ENCODE measurements at places on chromosomes 3 and 15.
A peak's percentile ranks its signal among the peaks of the same experiment; 100 is the strongest.

DNA sequence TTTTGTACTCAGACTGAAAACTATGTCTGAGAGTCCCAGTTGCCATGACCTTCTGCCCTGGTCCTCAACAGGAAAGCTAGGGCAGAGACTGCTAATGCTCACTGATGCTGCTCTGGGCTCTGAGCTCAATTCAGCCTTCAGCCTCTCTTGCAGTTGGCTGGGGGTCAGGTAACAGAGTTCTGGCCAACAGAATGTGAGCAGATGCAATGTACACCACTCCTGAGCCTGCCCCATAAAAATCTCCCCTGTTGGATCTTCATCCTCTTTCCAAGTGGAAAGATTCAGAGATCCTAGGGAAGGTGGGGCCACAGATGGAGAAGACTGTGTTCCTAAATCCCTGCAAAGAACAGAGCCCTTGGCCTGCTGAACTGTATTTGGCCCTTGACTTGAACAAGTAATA lies 87.8 kb downstream of the PDZRN3 start:
- no peak for DNase-seq

GRCh38 chr15:52496776-52497470 lies 31.8 kb downstream of the MYO5A start:
- DNase-seq, result no peak

GRCh38 chr15:101083336-101084045 lies 164.3 kb downstream of the LRRK1 start:
- no peak for DNase-seq

DNA sequence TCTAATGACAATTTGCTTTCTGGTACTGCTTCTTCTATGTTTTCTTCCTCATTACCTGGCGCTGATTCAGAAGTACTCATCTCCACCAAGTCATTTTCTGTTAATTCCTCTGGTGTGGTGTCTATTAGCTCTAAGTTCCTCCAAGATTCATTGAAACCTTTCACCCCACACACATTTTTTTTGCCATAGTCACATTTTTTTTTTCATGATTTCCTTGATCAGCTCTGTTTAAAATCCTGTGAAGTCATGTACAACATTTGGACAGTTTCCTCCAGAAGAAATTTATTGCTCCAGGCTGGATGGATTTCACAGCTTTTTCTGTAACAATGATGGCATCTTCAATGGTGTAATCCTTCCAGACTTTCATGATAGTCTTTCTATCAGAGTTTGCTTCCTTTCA lies 243.2 kb upstream of the VEPH1 start:
- peak; percentile 73 for DNase-seq

DNA sequence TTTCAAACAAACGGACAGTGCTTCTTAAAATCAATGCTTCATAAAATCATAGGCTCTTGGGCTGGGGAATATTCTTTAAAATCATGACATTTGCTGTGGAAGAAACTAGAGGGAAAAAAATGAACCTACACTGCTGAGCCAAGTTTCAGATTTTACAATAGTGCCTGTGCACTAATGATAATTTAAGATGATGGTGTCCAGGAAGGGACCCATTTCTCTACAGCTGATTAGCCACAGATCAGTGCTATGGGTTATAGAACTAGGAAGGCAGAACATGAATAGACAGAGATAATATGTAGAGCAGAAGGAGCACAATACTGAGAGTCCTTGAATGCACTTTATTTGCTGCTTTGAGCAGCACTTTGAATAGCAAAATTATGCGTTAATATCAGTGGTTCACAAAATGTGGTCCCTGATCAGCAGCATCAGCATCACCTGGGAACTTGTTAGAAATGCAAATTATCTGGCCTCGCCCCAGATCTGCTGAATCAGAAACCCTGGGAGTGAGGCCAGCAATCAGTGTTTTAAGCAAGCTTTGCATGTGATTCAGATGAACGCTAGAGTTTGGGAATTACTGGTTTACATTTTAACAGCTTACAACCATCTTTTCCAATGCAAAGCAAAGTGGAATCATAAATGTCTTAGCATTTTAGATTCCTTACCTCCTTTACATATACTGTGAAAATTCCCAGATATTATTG lies 135.8 kb upstream of the ANKRD28 start:
- peak; percentile 22 for DNase-seq

GRCh38 chr3:159763602-159764489 lies 224.8 kb upstream of the IL12A start:
- peak; percentile 80 for DNase-seq

- no peak for DNase-seq
These were observed 20.3 kb upstream of the PROK2 start for GRCh38 chr3:71805199-71805598.

DNA sequence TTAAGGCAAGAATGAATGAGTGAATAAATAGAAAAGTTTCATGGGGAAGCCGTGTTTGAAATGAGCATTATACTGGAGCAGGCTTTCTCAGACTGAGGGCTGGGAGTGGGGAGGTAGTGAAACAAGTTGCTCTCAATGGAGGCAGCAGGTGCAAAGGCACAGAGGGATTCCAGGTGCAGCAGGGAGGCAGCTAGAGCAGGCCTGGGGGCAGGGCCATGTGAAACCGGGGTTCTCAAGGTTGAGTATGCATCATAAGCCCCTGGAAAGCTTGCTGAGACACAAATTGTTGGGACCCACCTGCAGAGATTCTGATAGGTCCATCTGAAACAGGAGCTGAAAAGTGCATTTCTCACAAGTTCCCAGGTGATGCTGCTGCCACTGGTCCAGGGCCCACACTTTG lies 45.3 kb downstream of the BFSP2 start:
- no peak for DNase-seq

- peak; percentile 26 for DNase-seq
These were observed 63.8 kb upstream of the ACP3 start for GRCh38 chr3:132253262-132253878.

DNA sequence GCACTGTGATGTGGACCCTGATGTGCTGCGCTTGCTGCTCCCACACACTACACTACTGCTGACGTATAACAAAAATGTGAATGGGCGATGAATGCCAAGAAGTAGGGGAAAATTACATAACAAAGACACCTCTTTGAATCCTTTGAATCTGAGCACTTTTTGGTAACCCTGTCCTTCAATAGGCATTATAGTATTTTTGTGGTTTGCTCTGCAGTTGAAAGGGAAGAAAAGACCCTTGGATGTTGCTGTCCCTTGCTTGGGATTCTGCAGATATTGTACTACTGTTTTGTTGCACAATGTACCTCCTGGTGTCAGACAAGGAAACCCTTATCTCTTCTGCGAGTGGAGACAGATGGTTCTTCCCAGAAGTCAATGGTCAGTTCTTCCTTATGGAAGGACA lies 124.8 kb upstream of the UBE3A start:
- no peak for DNase-seq

- no peak for DNase-seq
These were observed 195.2 kb downstream of the EFHB start for GRCh38 chr3:19738846-19739245.

DNA sequence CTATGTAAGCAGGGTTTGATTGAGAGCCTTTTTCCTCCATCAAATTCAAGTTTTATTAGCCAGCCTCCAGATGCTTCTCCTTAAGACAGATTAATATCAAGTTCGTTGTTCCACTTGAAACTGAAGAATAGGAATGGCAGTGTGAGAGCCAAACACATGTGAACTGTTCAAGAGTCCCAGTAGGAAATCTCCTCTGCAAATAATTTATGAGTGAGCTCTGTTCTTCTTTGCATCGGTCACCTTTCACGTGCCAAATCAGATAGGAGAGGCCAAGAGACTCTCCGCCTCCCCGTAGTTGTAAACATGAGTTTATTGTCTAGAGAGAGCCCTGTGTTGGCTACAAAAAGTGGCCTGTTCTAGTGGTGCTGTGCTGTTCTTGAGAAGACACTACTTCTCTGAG lies 372.1 kb upstream of the NR2F2 start:
- DNase-seq, result no peak

DNA sequence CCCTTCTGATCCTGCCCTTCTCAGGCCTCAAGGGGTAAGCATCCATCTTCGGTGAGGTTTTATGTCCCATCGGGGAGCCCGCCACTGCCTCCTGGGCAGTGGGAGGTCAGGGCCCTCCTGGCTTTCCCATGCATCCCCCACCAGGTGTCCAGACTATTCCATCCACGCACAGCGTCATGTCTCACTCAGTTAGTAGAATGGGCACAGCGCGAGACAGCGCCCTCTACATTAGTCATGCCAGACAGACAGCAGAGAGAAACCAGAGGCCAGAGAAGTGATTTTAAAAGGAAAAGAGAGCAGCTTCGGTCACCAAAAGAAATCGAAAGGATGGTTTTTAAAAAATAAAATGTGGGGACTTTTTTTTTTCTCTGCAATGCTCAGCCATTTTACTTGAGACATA lies 49.8 kb downstream of the ZDHHC3 start:
- no peak for DNase-seq

GRCh38 chr15:66775127-66776105 lies 73.4 kb downstream of the SMAD6 start:
- DNase-seq, result no peak

DNA sequence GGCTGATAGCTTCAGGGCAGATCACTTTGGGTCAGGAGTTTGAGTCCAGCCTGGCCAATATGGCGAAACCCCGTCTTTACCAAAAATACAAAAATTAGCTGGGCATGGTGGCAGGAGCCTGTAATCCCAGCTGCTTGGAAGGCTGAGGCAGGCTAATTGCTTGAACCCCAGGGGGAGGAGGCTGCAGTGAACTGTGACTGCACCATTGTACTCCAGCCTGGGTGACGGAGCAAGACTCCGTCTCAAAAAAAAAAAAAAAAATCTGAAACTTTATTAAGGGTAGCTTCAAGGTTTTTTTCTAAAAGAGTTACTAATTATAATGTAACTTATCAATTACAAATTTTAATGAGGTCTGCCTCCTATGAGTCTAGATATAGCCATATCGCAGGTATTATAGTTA lies 5.1 kb downstream of the NECTIN3 start:
- no peak for DNase-seq

DNA sequence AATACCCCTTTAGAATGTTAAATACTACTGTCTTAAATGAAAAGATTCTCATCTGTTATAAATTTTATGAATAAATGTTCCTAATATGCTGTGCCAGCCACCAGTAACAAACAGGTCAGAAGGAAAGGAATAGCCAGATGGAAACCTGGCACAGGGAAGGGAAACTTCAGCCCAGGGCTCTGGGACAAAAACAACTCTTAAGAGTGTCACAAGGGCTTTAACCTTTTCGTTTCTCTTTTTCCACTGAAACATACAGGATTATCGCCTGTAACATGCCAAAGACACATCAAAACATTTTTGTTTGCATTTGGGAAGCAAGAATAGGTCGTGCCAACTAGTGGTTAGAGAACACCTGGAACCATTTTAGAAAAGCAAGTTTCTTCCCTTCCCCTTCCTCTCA lies 109.0 kb upstream of the NEDD4 start:
- no peak for DNase-seq

DNA sequence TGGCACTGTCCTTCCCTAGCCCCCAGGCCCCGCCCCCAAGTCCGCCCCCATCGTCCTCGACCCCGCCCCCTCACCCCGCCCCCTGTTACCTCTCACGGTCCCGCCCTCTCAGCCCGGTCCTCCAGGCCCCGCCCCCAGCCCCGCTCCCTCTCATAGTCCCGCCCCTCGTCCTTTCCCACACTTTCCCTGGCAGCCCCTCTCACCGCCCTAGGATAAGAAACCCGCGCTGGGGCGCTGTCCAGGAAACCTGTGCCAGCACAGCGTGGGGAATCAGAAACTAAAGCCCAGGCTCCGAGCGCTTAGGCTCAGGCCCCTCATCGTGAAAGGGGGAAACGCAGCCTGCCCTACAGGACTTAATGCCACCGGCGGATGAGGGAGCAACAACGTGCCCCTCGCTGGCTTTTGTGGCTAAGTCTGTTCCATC lies 20.9 kb downstream of the TRPM1 start:
- no peak for DNase-seq

DNA sequence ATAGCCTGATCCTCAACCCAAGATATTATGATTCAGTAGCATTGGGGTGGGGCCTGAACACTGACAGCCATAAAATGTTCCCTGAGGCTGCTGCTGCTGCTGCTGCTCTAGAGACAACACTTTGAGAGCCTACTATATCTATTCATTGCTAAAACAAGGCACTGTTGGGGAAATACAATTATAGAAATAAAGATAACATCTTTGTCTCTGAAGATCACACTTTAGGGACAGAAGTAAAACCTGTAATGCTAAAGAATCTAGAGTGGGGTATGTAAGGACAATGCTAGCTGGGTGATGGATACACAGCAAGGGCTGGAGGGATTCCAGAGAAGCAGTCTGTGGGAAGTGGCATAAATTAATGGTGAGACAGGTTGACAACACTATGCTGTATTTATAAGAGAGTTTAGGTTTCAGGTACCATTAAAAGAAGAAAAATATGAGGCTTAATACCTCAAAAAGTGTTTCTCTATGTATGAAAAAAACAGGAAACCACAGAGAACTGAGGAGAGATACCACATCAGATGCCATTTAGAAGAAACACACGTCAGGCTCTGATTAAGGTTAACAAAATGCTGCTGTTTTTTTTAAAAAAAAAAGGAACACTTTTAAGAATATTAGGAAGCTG lies 115.9 kb downstream of the CBLB start:
- DNase-seq, result no peak

DNA sequence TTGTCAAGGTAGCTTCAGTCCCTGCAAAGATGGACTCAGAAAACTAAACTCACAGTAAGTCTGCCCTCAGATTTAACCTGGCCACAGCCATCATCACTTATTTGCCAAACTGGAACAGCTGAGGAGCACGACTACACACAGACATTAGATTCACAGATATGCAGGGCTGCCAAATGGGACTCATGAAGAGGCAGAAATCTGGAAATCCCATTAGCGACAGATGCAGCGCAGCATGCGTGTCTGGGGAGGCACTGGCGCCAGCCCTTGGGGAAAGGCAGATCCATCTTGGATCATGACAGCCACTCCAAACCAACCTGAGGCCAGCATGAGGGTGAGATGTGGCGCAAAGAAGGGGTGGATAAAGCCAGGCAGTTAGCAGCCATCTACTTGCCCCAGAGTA lies 160.7 kb upstream of the TSC22D2 start:
- no peak for DNase-seq

GRCh38 chr3:159674583-159674982 lies 314.1 kb upstream of the IL12A start:
- DNase-seq, result no peak

- no peak for DNase-seq
These were observed 219.9 kb downstream of the OPA1 start for GRCh38 chr3:193812791-193813500.

GRCh38 chr15:70494852-70495571 lies 268.3 kb downstream of the UACA start:
- peak; percentile 66 for DNase-seq

- no peak for DNase-seq
These were observed 56.6 kb downstream of the CEP63 start for GRCh38 chr3:134542287-134542958.

- peak; percentile 55 for DNase-seq
These were observed 101.6 kb upstream of the ANKRD28 start for GRCh38 chr3:15899388-15899787.

GRCh38 chr3:59565125-59565524 lies 515.3 kb upstream of the CFAP20DC start:
- no peak for DNase-seq

- no peak for DNase-seq
These were observed 20.3 kb downstream of the SLCO2A1 start for GRCh38 chr3:134009345-134010000.

DNA sequence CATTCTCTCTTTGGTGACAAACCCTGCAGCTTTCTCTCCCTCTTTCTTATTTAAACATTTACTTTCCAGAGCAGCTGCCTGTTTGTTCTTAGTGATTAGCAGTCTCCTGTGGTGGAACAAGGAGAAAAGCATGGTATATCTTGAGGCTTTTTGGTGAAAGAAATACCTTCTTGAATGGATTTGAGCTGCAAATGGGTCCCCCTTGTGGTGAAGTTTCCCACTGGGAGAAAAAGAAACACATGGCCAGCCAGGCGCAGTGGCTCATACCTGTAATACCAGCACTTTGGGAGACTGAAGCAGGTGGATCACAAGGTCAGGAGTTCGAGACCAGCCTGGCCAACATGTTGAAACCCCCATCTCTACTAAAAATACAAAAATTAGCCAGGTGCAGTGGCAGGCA lies 48.3 kb upstream of the ACP3 start:
- DNase-seq, result no peak

Measured in fibroblast of skin of left biceps (primary cell).